ENCODE measurements at places on chromosomes 3 and 15. TPM values are rescaled to one million over a fixed set of nuclear protein-coding genes. Genes with fewer than 3 reads are reported as not detected.

LRRC3B gene
- not detected for total RNA-seq

CRYGS gene
- 0.47 TPM for total RNA-seq

- no peak for DNase-seq
Measured at GRCh38 chr15:50150349-50150748, 31.3 kb upstream of the ATP8B4 start.

AP3S2 gene
- total RNA-seq: 101 TPM

DNA sequence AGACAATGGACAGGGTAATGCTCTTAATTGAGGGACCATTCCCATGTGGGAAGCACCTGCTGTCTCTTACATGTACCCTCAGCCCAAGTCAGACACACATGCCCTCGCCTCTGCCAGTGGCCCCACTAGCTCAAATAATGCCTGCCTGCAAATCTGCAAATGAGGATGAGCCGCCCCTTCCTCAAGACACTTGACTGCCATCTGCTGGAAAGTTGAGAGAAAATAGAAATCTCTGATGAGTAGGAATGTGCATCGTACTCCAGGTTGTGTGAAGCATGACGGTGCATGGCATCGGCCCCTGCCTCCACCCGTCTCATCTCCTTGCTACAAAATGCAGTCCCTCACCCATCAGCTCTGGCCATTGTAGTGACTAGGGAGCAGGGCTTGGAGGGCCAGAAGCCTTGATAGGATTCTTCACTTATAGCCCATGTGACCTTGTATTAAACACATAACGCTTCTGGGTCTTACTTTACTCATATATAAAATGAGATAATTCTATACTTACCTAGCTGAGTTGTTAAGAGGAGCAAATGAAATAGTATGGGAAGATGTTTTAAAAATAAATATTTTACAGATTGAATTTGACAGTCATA is 6.3 kb upstream of the SCN5A start:
- DNase-seq: peak; percentile 74

TNFAIP8L3 gene
- 30.9 TPM for total RNA-seq

DNA sequence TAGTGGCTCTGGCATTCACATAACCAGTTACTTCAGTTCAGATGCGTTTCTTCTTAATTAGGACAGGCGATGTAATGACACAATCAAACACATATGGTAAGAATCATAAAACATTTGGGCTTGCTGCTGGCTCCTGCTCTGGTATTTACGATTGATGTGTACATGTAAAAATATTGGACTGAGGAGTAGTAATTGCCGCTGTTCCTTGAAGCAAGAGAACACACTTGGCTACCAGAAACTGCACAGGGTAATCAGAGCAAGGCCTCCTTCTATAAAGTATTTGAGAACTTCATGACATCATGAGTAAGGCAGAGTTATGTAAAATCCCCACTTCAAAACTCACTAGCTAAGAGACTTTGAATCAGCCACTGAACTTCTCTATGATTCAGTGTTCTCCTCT is 158.1 kb downstream of the SSR3 start:
- no peak for DNase-seq
